WTC11 (cell line): ENCODE measurements at places on chromosomes 16 and 17.

GRCh38 chr17:74757502-74757901 lies 9.1 kb downstream of the NHERF1 start:
- DNase-seq, result no peak

DNA sequence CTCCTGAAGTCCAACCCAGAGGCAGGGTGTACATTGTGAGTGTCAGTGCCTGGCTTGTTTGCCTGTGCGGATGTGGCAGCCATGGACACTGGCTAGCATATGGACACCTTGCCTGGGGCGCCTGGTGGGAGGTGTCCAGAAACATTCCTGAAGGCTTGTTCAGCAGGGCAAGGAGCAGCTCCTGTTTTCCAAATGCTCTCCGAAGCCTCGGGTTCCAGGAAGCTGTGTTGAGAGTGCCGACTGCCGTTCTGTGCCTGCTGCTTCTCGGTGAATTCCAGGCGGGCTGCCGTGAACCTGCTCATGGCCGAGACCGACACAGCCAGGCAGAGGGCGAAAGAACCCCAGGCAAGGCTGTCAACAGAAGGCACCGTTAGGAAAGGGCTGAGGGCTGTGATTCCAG lies 10.9 kb upstream of the DHRS7C start:
- DNase-seq, result peak; percentile 12

- DNase-seq, result no peak
Measured at GRCh38 chr17:10069301-10069700, 129.1 kb downstream of the GAS7 start.

- DNase-seq, result no peak
Measured at GRCh38 chr16:8667492-8667891, 6.9 kb upstream of the ABAT start.

- DNase-seq, result no peak
Measured at GRCh38 chr17:3957735-3958599, 6.3 kb downstream of the ATP2A3 start.

DNA sequence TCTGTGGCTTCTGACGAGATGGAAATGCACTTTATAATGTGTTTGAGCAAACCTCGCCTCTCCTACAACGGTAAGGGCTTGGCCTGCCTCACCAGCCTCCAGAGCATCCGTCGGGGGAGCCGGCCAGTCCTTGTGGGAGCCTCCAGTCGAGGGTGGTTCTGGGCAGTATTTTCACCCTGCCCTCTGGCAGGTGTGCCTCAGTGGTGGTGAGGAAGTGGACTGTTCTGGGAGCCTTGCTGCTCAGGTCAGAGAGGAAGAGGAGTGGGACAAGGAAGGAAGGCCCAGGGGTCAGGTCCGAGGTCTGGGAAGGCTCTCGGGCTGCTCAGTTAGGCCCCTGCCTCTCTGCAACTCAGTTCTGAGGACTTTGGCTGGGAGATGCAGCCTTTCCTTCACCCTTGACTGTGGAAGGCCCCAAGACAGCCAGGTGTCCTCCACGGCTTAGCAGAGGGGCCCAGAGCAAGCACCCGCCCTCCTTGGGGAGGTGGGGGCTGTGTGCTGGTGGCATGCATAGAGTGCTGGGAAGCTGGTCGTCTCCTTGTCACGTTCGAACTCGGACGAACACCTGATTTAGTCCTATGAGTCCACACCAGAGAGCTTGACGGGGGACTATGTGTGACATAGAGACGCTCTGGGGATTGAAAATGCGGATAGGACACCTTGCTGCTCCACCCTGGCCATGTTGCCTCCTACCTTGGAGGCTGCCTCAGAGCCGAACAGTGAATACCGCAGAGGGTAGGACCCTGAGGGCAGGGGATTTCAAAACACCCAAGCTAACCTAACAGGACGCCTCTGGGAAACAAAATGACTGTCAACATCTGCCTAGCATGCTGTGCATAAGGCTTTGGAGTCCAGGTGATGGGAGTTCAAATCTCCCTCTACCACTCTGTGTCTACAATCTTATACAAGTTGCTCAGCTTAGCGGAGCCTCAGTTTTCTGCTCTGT lies 22.7 kb downstream of the LDHD start:
- no peak for DNase-seq

GRCh38 chr17:28662527-28662829 lies 473 bp downstream of the SUPT6H start:
- no peak for DNase-seq

DNA sequence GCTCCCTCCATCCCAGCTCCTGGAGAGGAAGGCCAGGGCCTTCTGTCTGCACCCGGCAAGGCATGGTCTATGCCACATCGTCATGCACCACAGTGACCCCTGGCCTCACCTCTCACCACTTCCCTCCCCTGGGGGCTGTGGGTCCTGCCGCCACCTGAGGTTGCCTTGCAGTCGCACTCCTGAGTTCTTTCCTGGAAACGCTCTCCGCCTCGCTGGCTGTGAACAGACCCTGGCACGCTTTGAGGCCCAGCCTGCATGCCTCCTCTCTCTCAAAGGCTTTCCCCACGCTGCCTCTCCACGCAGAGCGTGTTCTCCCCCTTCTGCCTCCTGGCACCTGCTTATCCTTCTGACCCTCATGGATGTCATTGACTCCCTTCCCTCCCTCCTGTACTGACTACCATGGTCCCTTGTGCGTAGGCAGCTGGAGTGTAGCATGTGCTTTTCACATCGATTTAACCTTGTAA lies 45.4 kb downstream of the SEC14L1 start:
- no peak for DNase-seq

DNA sequence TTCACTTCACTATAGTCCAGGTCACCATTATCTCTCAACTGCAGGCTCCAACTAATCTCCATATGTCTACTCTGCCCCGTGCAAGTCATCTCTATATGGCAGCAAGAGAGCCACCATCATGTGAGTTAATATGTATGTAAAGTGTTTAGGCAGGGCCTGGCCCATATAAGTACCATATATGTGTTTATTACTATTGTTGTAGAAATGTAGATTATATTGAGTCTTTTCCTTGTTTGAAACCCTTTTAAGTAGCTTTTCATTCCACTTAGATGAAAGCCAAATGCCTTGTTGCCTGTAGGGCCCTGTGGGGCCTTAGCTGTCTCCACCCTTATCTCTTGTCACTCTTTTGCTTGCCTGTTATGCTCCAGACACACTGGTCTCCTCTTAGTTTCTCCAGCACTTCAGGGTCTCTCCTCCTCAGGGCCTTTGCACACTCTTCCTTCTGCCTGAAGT lies 164.0 kb downstream of the PHKB start:
- DNase-seq, result no peak

- peak; percentile 97 for DNase-seq
Measured at GRCh38 chr17:8785547-8786413, 13.4 kb downstream of the MFSD6L start.

- no peak for DNase-seq
Measured at GRCh38 chr16:84643674-84644073, 4.6 kb upstream of the KLHL36 start.

- DNase-seq, result peak; percentile 44
Measured at GRCh38 chr17:34499576-34499975, 79.8 kb upstream of the TMEM132E start.

- no peak for DNase-seq
Measured at GRCh38 chr17:76176701-76177574, 35.9 kb upstream of the FOXJ1 start.

DNA sequence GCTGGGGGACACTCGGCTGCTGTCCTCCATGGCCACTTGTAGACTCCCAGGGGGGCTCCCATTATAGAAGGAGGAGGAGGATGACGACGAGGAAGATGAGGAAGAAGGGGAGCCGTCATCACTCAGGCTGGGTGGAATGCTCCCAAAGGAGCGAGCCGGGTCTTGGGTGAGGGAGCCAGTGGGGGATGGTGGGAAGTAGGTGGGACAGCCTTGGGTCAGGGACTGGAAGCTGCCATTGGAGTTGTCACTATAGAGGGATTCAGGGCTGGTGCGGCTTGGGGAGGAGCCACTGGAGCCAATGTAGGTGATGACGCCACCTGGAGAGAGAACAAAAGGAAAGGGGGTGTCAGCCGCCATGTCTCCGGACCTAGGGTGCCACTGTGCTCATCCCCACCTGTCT lies 3.3 kb downstream of the NR1D1 start:
- no peak for DNase-seq

DNA sequence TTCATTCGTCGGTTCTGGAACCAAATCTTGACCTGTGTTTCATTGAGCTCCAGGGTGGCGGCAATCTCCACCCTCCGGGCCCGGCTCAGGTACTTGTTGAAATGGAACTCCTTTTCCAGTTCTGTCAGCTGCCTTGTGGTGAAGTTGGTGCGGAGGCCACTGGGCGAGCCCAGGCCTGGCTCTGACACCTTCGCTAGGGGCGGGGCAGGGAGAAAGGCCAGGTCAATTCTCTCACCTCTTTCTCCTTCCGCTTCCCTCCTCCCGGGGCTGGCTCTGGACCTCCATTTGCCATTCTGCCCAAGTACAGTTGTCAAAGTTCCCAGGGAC lies 1.2 kb downstream of the HOXB1 start:
- peak; percentile 37 for DNase-seq

DNA sequence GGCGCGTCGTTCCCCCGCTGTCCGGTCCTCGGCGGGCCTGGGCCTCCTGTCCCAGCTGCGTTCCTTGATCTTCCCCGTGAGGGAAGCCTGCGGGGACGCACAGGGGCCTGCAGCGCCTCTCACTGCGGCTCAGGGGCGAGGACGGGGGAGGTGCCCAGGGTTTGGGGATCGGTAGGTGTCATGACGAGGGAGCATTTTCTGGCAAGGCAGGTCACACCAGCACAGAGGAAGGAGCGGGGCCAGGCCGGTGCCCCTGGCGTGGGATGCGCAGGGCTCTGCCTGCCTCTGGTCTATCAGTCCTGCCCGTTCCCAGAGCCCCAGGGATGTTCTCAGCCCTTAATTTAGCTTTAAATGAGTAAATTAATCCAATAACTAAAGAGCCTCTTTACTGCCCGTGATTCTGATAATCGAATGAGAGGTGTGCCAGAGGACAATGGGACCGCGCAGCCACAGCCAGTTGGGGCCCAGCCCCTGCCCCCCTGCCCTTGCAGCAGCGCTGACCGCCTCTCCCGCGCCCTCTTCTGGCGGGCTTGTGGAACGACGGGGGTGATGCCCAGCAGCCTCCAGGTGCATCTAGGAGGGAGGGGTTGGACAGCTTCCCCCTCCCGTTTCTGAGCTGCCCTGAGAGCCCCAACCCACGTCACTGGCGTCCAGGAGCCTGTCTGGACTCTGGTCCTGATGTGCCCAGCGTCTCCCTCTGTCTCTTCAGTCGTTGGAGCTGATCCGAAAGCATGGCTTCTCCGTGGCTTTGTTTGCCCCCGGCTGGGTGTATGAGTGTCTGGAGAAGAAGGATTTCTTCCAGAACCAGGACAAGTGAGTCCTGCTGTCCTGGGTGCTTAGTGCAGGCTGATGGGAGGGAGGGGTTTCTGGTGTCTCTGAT lies 7.9 kb downstream of the ENGASE start:
- DNase-seq, result peak; percentile 86

GRCh38 chr17:57597531-57598453 lies 147.3 kb downstream of the CCDC182 start:
- DNase-seq, result peak; percentile 80

DNA sequence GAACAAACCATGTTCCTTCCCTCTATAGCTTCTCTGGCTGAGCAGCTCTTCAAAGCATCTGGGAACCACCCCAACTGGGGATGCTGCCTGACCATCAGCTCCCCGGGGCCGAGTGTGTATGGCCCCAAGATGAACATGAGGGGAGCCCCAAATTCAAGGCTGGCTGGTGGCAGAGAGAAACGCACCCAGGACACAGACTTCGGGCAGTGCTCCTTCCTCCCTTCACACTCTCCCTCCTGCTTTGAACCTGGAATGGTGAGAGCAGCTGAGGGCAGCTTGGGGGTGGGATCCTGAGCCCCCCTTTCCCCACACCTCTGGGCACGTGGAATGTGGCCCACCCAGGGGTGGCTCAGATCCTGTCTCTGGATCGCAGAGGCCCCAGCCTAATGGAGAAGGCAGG lies 17.2 kb downstream of the TLE7 start:
- no peak for DNase-seq
